ENCODE measurements at places on chromosomes 7 and 10. TPM values are rescaled to one million over a fixed set of nuclear protein-coding genes. Genes with fewer than 3 reads are reported as not detected.

GRCh38 chr7:11127988-11128387 lies 154.3 kb downstream of the PHF14 start:
- no peak for DNase-seq

- DNase-seq = no peak
These were observed 2.9 kb downstream of the AQP1 start for GRCh38 chr7:30914596-30914995.

- DNase-seq = no peak
These were observed 237.4 kb downstream of the SEMA3D start for GRCh38 chr7:84949501-84949900.

DNA sequence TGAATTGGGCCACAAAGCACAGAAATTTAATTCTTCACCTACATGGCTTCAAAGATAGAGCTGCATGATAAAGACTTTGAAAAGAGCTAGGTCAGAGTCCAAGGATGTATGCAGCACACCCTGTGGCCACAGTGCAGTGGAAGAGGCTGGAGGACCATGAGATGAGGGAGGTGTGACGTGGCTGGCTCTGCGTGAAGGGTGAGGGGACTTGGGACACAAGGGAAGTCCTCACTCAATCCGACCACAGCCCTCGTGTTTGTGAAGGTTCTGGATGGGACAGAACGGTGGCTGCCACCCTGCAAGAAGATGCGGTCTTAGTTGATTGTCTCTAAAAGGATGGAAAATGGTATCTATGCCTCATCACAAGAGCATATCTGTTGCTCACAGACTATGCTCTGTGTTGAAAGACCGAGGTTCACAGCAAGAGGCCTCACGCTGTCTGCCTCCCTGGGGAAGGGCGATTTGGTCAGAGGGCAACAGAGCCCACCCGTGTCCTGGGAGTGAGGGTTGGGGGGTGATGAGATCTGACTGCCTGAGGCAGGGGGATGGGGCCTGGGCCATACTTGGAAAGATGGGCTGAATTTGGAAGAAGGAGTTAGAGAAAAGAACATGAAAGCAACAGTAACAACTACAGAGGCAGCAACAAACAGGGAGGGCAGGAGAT lies 174.4 kb upstream of the SHH start:
- no peak for DNase-seq

DNA sequence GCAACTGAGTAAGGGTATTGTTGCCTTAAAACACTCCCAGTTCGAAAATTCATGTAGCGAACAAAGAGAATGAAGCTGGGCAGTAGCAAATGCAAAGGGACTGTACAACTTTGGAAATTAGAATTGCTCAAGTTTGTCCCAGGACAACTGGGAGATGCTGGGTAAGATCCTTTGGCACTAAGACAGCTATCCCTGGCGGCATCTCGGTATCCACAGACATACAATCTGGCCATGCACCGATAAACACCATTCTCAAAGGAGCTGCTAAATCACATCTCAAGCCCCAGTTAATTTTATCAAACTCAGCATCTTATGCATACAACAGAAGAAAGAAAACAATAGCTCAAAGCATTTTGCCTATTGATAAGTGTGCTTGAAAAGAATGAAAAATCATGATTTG lies 177.3 kb downstream of the AMPH start:
- no peak for DNase-seq

DNA sequence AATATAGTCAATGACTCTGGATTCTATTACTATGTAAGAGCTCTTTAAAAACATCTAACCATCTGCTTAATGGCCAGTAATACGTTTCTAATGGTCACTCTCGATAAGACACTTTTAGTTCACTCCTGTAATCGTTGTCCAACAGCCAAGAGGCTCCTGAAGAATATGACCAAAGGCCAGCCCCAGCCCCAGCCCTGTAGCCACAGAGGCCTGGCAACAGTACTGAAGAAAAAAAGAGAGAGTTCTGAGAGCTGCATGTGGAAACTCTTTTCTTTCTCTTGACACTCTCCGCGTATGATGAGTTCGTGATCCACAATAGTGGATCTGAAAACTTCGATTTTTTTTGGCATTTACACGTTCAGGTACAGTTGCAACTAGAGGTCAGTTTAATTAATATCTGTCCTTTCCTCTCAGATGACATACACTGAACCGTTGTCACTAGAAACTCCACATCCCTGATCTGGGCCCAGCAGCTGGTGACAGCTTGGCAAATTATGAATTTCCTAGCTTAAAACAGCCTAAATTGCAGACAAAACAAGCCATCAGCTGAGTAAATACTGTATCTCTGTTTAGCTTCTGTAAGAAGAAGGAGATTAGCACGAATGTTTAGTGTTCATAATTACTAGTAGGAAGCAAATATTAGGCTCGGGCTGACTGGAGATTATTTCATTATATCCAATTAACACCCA lies 456.7 kb downstream of the LRMDA start:
- no peak for DNase-seq

GRCh38 chr10:80855348-80855971 lies 317.8 kb downstream of the SH2D4B start:
- no peak for DNase-seq

Gene PRPS1L1
- total RNA-seq = not detected

Gene TRIM74
- total RNA-seq = 5.3 TPM

DNA sequence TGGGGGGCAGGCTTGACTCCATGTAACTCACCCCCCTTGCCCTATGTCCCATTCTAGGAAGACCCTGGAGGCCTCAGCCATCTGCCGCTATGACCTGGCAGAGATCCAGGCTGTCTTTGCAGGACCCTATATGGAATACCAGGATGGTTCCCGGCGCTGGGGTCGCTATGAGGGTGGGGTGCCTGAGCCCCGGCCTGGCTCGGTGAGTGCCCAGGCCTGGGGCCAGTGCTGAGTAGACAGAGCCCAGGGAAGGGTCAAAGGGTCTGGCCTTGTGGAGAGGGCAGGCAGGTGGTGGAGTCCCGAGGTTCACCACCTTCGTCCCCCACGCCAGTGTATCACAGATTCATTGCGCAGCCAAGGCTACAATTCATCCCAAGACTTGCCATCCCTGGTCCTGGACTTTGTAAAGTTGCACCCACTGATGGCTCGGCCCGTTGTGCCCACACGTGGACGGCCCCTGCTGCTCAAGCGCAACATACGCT lies 7.5 kb downstream of the MRPL43 start:
- DNase-seq = no peak

Gene CLRN3
- total RNA-seq = not detected

- DNase-seq = no peak
These were observed 12.8 kb downstream of the TUBAL3 start for GRCh38 chr10:5391790-5392189.

GRCh38 chr7:111750228-111750627 lies 187.9 kb upstream of the IMMP2L start:
- no peak for DNase-seq

Gene SPDYE11
- total RNA-seq = not detected

DNA sequence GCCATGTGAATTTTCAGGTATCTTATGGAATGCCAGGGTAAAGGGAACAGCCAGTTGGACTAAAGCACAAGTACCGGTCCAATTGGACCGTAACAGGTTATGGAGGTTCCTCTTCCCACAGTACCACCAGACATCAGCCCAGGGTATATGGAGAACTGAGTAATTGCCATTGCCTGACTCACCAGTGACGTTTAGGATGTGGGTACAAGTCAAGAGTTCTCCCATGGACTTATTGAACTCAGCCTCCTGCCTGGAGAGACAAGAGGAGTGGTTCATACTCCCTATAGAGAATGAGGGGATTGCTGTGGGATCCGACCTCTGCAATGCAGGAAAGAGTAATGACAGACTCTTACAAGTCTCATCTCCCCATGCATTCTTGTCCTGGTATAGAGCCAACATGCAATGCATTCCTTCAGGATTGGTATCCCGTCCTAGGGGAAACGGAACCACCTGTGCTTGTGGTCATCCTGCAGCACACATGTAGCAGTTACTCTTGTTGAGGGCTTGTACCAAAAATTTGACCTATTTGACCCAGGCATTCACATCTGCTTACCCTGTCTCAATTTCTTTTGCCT lies 30.7 kb upstream of the ELOVL3 start:
- DNase-seq = no peak

- no peak for DNase-seq
These were observed 16.5 kb downstream of the ANLN start for GRCh38 chr7:36406156-36406555.

DNA sequence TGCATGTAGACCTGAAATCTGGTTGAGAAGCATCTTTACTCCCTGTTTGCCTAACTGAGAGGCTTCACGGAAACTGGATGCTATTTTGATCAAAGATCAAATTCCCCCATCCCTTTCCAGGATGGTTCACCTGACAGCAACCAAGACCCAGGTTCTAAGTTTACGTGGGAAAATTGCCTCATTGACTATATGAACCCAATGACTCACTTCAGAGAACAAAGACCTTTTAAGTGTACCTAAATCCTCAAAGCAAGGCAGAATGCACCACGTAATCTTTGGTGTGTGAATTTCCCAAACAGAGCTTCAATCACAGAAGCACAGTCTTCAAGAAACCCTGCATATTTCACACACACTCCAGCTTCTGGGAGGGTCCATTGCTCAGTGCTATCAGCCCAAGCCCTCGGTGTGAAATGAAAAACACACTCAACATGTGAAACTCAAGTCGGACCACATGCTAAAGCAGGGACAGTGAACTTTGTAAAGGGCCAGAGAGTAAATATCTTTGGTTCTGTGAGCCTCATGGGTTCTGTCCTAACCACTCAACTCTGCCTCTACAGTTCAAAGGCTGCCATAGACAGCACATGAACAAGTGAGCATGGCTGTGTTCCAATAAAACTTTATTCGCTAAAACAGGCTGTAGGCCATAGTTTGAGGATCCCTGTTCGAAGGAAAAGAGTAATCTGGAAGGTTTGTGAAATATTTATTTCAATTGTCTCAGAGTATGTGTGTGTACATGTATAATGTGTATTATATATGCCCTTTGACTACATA lies 275.6 kb upstream of the FOXK1 start:
- DNase-seq = no peak

- DNase-seq = no peak
These were observed 289.6 kb upstream of the NPVF start for GRCh38 chr7:25517906-25518305.

- DNase-seq = no peak
These were observed 165.7 kb downstream of the GRID1 start for GRCh38 chr10:86200867-86201266.

DNA sequence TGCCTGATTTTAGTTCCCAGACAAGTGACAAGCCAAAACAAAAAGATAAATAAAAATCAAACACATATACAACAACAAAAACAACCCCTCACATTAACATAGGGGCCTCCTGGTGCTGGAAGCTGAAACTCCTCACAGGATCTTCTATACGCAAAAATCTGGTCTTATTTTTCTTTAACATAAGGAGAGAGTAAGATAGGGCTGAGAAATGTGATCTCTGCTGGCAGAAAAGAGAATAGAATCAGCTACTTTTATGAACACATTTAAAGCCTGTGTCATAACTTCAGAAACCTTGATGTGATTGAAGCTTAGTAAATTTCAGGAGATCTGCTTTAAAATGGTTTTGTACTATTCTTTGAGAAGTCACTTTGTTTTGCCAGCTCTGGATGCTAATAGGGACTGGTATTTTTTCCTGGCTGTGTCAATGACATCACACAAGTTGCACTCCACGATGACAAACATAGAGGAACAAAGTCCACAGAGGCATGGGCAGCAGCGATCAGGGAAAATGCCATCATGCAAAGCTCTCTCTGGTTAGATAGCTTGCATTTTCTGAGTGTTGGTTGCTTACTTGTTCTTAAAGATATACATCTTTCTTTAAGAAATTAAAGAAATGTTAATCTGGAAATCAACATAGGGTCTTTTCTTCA lies 176.6 kb upstream of the SP4 start:
- no peak for DNase-seq

Gene AZGP1
- total RNA-seq = not detected

DNA sequence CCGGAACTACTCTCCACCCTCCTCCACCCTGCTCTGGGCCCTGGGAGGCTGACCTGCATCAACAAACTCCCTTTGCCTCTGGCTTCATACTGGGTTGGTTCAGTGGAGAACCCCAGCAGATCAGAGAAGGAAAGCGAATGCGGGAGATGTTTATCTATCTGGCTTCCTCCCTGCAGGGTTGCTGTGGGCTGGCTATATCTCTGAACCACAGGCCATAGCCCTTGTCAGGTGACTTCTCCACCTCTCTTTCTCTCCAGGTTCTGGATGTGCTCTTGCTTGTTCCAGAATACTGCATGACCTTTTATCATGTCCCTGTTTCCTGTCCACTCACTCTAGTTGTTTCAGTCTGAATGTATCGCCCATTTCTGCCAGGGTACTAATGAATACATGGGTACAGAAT lies 51.7 kb upstream of the IFRD1 start:
- peak; percentile 51 for DNase-seq

Gene SP4
- total RNA-seq = 49.6 TPM

Gene SCIN
- not detected for total RNA-seq

- DNase-seq = no peak
These were observed 27.1 kb downstream of the PRLHR start for GRCh38 chr10:118568327-118568848.
